ENCODE measurements at places on chromosomes 7 and 10. TPM values are rescaled to one million over a fixed set of nuclear protein-coding genes. Genes with fewer than 3 reads are reported as not detected.
A peak's percentile ranks its signal among the peaks of the same experiment; 100 is the strongest.

The LRRD1 gene
- 0.20 TPM for total RNA-seq

The AKR1B15 gene
- not detected for total RNA-seq

DNA sequence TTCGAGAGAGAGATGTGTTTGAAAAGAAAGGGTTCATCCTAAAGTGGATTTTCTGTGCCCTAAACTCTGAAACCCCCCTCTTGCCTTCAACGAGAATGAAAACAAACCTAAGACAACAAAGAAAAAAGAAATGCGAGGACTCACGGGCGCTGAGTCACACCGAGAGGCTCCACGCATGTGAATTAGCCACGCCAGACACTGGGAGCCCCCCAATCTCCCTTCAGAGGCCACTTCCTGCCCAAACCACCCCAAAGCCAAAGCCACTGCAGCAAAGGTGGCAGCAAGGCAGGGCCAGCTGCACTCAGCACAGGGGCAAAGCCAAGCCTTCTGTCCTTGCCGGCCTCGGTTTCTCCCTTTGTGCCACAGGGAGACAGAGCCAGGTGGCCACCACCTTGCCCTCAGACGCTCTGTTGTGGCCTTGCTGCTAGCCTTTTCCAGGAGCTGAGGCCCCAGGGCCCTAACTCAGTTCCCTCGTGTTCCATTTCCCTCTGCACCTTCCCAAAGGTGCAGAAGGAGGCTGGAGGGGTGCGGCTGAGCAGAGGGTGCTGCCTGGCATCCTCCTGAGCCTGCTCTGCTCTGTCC is 93.3 kb downstream of the FAM53B start:
- H3K4me1 ChIP-seq = peaks cover 91% of the 10 kb centered on the region
- H3K27ac ChIP-seq = peak overlapping the region; percentile 92
- H3K27me3 ChIP-seq = no peaks in the 10 kb centered on the region
- no peak overlapping the region for H3K4me3 ChIP-seq
- no peak for DNase-seq

DNA sequence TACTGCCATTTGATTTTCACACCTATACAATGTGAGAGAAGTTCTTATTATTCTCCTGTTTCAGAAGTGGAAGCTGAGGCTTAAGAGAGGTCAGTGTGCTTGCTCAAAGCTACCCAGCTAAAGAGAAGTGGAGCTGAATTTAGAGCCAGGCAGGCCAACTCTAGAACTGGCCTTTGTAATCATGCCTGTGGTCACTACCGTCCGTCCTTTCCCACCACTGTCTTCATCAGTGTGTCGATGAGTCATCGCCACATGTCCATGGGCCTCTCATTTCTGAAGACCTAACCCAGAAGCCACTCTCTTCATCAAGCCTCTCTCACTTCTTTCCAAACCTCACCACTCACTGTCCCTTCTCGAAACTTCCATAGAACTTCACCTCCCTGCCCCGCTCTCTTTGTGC is 237.8 kb downstream of the KIAA1217 start:
- no peak for DNase-seq
- no peak overlapping the region for H3K4me3 ChIP-seq
- no peaks in the 10 kb centered on the region for H3K36me3 ChIP-seq
- H3K27me3 ChIP-seq = no peaks in the 10 kb centered on the region
- H3K4me1 ChIP-seq = peaks cover 20% of the 10 kb centered on the region

The ASAH2 gene
- 0.11 TPM for total RNA-seq

The NPY gene
- not detected for total RNA-seq
